D341Med (cell line): ENCODE measurements at places on chromosomes 7 and 10.
A peak's percentile ranks its signal among the peaks of the same experiment; 100 is the strongest.

GRCh38 chr7:5997210-5997808 lies 11.5 kb downstream of the PMS2 start:
- DNase-seq, result peak; percentile 62

GRCh38 chr7:103772171-103772773 lies 217.2 kb downstream of the RELN start:
- no peak for DNase-seq

GRCh38 chr10:104957178-104957841 lies 316.2 kb downstream of the SORCS3 start:
- no peak for DNase-seq

- DNase-seq, result peak; percentile 46
These were observed 37.5 kb downstream of the AGAP4 start for GRCh38 chr10:45809837-45810236.

DNA sequence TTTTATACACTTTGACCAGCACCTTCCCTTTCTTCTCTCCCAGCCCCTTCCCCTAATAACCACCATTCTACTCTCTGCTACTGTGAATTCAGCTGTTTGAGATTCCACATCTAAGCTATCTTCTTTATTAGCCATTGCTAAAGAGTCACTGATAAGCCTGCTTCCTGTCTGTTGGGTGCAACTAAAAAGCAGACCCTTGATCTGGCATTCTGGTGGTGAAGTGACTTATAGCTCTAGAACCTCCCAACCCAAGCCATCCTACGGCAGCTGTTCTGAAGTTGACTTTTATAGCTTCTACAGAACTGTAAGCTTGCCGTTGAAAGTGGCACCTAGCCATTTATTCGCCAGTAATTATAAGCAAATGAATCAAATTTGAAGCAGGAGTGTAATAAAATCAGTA lies 105.6 kb downstream of the AHR start:
- DNase-seq, result no peak

DNA sequence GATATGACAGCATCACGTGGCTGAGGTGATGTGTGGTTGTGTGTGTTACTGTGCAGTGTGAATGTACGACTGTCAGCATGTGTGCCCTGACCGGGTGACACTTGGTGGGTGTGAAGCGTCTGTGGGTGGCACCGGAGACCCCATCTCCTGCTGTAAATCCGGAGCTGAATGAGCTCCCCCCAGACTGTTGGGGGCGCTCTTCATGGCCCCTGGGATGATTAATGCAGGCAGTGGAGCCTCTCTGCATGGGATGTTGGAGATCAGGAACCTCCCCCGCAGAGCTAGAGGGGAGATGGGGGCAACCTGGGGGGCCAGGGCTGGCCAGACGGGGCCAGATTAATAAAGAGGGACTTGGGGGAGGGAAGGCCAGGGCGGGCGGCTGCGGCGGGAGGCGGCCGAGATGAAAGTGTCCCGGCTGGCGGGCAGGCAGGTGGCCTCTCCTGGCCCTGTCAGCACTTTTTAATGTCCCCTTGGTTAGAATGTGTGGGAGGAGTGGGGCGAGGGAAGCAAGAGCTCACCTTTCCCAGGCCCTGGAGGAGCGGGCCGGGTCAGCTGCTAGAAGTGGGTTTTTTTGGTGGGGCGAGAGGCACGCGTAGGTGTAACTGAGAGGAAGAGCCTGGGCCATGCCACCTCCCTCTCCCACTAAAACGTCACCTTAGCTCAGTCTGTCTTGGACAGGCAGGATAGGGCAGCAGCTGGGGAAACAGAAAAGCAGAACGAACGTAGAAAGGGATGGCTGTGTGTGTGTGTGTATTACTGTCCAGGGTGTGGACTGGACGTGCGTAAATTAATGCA lies 34.1 kb downstream of the HIF1AN start:
- no peak for DNase-seq

DNA sequence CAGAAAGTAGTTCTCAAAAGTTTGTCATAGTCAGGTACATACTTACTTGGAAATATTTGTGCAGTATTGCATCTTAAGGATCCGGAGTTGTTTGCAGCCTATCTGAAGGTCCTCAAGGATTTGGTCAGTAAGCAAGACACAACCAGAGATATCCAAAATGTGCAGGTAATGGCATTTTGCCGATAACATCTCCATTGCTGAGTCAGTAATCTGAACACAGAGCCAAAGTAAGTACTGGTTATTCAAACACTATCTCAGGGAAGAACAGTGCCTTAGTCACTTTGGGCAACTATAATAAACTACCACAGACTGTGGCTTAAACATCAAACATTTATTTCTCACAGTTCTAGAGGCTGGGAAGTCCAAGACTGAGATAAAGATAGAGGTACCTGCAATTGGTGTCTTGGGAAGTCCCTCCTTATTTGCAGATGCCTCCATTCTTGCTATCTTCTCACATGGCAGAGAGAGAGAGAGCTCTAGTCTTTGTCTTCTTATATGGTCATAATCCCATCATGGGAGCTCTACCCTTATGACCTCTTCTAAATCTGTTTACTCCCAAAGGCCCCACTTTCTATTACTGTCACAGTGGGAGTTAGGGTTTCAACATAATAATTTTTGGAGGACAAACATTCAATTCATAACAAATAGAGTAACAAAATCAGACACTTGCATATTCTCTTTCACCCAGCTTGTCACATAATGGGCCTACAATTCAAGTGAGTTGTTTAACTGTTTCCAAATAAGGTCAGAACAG lies 73.4 kb downstream of the FAM185A start:
- no peak for DNase-seq

- no peak for DNase-seq
These were observed 186.9 kb upstream of the MYO3A start for GRCh38 chr10:25747084-25747483.

DNA sequence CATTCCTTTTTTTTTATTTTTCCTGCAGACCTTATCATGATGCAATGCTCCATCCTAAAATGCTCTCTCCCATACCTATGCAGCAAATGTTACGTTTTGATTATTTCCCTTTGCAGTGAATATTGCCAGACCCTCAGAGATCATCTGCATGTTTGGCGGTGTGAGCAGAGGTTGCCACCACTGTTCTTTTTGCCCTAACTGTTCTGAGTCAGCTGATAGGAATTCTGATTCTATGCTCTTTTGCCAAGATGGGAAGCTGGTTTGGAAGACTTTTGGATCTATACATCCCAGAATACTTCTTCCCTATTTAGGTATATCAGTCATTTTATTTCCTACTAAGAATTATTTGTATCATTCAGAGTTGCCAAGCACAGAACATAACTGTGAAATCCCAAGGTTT lies 130.5 kb downstream of the KLF6 start:
- DNase-seq, result no peak

DNA sequence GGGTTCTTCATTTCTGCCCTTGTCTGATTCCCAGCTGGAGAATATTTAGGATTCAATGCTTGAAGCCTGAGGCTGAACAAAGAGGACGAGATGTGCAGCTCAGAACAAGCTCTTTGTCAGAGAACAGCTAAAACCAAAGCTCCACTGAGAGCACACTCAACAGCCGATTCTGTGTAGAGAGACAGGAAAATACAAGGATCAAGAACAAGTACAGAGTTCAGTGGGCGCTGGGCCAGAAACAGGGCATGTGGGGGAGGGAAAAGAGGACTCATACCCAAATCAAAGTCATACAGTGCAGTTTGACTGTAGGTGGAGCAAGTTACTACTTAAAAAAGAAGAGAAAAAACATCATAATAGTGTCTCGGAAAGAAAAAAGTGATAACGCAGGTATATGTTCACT lies at the start of gene AGMO:
Gene AGMO (minus strand): TSS at position 181 of the 400 bp plus-strand sequence.
- DNase-seq, result peak; percentile 47

- DNase-seq, result no peak
These were observed 60.3 kb downstream of the PRR15 start for GRCh38 chr7:29623973-29624372.

DNA sequence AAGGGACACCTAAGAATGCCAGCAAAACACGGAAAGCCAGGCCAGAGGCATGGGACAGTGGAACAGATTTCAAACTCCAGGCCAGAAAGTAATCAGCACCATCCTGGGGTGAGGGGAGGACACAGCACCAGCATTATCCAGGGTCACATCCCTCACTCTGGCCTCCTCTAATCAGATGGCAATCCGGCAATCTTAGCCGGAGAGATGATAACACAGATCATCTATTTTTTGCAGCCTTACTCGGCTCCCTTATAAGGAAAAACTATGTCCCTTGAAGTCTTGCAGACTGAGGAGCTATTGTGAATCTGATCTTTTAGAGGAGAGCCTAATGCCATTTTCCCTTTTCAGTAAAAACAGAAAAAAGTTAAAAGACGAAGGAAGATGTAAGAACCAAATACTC lies 16.5 kb downstream of the TRIL start:
- DNase-seq, result no peak

DNA sequence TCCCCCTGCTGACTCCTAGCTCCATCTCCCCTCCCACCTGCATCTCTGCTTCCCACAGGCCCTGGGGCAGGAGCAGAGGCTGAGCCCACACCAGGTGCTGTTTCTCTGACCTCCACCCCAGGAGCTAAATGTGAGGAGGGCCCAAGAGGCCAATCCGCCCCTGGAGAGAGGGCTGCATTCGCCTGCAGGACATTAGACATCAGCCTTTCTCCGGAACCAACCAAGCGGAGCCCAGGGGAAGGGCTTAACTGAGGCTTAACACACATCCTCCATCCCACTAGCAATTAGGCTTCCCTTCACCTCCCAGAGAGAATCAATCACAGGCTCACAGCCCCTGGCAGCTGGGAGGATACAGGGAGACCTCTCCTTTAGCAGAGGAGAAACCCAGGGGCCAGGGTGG lies 50.5 kb downstream of the SH3PXD2A start:
- peak; percentile 48 for DNase-seq

GRCh38 chr10:125549653-125550052 lies 133.3 kb downstream of the TEX36 start:
- DNase-seq, result no peak

DNA sequence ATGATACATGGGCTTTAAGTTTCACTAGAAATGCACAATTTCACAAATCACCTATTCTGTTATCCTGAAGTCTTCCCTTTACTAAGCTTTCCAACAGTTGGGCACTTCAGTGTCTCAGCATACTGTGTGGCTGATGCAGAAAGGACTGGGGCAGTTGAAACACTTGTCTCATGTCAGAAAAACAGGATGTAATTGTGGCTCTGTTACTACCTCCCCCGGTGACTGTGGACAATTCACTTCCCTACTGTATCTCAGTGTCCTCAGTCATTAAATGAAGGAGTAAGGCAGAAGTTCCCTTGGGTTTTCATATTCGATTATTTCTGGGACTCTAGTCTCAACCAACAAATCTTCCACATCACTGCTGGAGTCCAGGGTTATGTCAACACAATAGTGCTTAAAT lies 17.9 kb downstream of the ANKRD22 start:
- no peak for DNase-seq

DNA sequence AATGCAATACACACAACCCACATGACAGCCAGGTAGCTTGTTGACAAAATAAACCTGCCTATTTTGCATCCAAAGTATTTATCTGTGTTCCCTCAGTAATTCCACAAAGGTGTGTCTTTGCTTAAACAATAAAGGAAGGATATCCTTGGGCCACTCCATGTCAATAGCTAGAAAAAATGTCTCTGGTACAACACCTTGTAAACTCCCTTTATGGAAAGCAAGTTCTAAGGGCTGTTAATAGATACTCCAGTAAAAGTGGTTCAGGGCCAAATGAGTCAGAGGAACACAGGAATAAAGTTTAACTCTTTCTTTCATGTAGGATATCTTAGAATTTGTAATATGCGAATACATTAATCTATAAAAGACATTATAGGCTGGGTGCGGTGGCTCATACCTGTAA lies 96.9 kb upstream of the LRRTM3 start:
- no peak for DNase-seq

GRCh38 chr7:2278026-2278425 lies 36.0 kb downstream of the NUDT1 start:
- DNase-seq, result peak; percentile 13

DNA sequence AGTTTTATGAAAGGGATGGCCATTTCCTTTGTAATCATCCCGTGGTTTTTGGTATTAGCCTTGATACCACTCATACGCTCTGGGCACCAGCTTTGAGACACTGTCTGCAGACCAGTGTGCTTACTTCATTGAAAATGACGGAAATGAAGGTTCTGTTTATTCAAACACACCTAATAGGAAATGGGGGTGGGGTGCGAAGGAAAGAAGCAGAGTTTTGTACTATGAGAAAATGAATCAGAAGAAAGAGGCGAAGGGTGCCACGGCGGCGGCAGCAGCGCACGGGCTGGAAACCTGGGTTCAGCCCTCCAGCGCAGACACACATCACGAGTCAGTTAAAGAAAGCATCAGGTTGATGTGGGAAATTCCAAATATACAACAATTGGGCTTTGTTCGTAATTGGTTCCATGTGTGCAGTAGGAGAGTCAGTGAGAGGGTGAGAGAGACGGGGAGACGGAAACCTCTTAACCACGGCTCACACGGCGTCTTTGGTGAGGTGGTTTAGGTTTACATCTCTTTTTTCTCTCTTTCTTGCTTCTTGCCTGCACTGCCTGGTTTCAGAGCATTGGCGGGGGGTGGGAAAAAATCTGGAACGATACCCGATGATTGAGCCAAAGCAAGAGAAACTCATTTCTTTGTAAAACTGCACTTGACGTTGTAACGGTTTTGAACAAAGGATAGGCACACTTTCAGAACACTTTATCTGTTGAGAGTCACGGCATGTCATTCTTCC lies 321.2 kb downstream of the FRMD4A start:
- DNase-seq, result no peak

DNA sequence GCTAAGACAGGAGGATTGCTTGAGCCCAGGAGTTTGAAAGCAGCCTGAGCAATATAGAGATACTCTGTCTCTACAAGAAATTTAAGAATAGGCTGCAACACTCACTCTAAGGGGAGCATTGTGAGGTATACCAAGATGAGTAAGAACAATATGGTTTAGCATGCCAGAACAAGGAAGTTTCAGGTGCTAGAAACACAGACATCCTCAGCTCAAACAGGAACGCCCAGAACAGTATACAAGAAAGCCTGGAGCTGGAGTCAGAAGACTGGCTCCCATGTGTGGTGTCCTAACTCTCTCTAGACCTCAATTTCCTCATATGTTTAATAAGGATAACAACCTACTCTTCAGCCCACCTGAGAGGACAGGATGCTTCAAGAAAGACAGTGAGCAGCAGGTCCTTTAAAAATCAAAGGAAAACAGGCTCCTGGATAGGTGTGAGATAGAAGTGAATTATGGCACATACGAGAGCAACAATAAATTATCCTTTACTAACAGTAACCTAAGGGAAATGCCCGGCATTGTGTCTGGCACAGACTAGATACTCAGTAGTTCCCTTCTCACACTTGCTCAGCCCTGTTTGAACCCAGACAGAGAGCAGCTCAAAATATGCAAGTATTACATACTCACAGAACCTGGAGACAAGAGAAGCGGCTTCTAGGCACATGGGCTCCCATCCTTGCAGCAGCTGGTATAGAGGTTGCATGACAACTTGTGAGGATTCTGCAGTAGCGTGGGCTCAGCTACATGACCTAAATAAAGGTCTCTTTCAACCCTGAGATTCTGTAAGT lies 45.4 kb downstream of the KAT6B start:
- no peak for DNase-seq
